NCI-H510A (cell line): ENCODE measurements at places on chromosomes 11 and 22.

GRCh38 chr11:85695546-85695945, 9.6 kb upstream of the CCDC89 start:
- no peak for DNase-seq

DNA sequence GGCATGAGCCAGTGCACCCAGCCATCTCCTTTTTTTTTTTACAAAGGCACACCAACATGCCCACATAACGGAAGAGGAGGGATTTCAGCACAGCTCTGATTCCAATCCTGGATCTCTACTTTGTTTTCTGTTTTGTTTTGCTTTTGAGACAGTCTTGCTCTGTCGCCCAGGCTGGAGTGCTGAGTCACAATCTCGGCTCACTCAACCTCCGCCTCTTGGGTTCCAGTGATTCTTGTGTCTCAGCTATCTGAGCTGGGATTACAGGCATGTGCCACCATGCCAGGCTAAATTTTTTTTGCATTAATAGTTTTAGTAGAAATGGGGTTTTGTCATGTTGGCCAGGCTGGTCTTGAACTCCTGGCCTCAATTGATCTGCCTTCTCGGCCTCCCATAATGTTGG, 28.1 kb downstream of the VSTM5 start:
- DNase-seq, result no peak

GRCh38 chr22:45083659-45084305, 74.0 kb upstream of the PHF21B start:
- no peak for DNase-seq

DNA sequence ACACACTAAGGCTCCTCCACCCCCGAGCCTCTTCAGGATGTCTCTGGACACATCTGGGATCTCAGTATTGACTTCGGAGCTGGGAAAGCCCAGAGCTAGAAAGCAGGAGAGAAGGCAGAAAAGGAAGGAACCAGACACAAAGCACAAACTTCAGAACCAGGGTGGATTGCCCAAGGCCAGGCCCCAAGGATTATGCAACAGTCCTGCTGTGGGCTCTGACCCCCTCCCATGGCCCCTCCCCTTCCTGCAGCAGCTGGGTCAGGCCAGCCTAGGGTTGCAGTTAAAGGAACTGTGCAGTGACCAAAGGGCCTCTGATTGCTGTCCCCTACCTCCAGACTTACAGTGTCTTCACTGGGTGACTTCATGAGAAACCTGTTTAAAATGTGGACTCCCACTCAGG, 5.3 kb downstream of the KCNE3 start:
- DNase-seq, result no peak

GRCh38 chr11:94545264-94546161, 1.8 kb downstream of the FUT4 start:
- DNase-seq, result peak; percentile 10

DNA sequence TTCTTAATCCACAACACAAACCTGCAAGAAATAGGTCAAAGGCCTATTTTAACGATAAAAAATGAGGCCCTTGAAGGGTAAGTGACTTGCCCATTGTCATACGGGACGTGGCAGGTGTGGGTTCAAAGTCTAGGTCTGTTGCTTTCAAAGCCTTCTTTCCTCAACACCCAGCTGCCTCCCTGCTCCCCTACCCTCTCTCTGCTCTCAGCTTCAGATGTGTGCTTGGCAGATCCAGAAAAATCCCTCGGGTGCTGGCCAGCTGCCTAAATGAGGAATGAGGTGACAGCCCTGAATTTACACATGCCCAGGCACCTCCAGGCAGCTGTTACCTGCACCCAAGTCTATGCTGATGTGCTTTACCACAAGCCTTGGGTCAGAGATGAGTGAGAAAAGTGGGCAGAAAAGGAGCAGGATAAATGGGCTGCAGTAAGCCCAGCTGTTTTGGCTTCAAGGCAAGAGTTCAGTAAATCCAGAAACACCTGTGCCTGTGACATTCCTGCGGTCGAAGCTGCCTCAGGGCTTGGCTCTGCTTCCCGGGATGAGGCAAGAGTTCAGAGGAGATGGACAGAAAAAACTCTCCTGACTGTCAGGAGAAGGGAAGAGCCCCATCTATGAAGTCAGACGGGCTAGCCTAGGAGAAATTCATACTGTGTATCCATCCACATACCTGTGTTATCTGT, 49.9 kb upstream of the LDLRAD3 start:
- DNase-seq, result no peak
